ENCODE measurements at places on chromosomes 6 and 20. TPM values are rescaled to one million over a fixed set of nuclear protein-coding genes. Genes with fewer than 3 reads are reported as not detected.

Gene FUCA2
- 37.3 TPM for polyA plus RNA-seq

Gene PPIL6
- 5.2 TPM for polyA plus RNA-seq

Gene TFAP2A
- 0.57 TPM for polyA plus RNA-seq

Gene ZNF165
- polyA plus RNA-seq, result 1.1 TPM

Gene KCNK15
- polyA plus RNA-seq, result 0.35 TPM

Gene RNF217
- polyA plus RNA-seq, result 33.3 TPM

Gene RNF144B
- 8.6 TPM for polyA plus RNA-seq

Gene EYA4
- polyA plus RNA-seq, result 27.0 TPM

Gene CNR1
- polyA plus RNA-seq, result 0.52 TPM

Gene SOX18
- polyA plus RNA-seq, result 10.5 TPM

Gene HRH3
- polyA plus RNA-seq, result 1.1 TPM

Data from muscle of back (tissue), 13 donors.